ENCODE measurements at places on chromosomes 12 and 14. TPM values are rescaled to one million over a fixed set of nuclear protein-coding genes. Genes with fewer than 3 reads are reported as not detected.

Gene APOF
- total RNA-seq, result not detected

Gene CAPZA3
- total RNA-seq, result not detected

GRCh38 chr12:91211866-91212265, 29.2 kb upstream of the DCN start:
- no peaks in the 10 kb centered on the region for H3K27me3 ChIP-seq
- no peak overlapping the region for H3K27ac ChIP-seq
- no peak overlapping the region for H3K4me3 ChIP-seq
- H3K36me3 ChIP-seq, result no peaks in the 10 kb centered on the region
- no peaks in the 10 kb centered on the region for H3K4me1 ChIP-seq

Gene BTBD7
- 13.1 TPM for total RNA-seq

DNA sequence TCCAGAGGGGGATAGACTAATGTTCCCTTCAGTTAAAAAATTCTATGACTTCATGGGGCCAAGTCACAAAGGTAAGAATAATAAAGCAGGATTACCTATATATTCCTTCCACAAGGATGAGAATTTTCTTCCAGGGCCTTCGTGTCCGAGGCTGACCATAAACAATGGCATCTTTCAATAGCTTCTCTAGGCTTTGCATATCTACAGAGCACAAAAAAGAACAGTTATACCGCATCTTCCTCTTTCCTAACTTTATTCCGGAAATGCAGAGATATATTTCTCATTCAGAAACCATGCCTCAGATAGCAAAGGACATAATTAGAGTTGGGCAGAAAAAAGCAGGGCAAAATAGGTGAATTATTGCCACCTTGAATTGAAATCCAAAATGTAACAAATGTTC, 58.3 kb upstream of the ISM2 start:
- H3K27me3 ChIP-seq, result no peaks in the 10 kb centered on the region
- no peak overlapping the region for H3K4me3 ChIP-seq
- peaks cover 5% of the 10 kb centered on the region for H3K36me3 ChIP-seq
- H3K27ac ChIP-seq, result no peak overlapping the region

DNA sequence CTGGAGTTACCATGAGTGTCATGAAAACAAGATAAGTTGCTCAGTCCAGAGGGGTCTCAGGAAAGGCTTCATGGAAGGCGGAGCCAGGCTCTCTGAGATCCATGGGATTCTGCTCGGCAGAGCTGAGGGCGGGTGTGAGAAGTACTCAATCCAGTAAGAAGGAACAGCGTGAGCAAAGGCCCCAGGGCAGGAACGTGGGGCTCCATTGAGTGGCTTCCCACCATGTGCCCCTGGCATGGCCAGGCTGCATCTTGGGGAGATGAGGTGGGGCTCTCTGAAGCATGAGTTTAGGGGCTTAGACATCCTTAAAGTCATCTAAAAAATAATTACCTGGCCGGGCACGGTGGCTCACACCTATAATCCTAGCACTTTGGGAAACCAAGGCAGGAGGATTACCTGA, 58.0 kb downstream of the ARL6IP4 start:
- no peak overlapping the region for H3K27ac ChIP-seq
- H3K4me1 ChIP-seq, result no peaks in the 10 kb centered on the region
- H3K27me3 ChIP-seq, result no peaks in the 10 kb centered on the region
- no peak overlapping the region for H3K4me3 ChIP-seq
- no peaks in the 10 kb centered on the region for H3K36me3 ChIP-seq

All from pancreas (tissue), 10 donors.